Nucleus accumbens (tissue), 56 donors: ENCODE measurements at places on chromosomes 6 and 20.

GRCh38 chr20:52760791-52761190 is 211.4 kb upstream of the TSHZ2 start:
- DNase-seq, result no peak

DNA sequence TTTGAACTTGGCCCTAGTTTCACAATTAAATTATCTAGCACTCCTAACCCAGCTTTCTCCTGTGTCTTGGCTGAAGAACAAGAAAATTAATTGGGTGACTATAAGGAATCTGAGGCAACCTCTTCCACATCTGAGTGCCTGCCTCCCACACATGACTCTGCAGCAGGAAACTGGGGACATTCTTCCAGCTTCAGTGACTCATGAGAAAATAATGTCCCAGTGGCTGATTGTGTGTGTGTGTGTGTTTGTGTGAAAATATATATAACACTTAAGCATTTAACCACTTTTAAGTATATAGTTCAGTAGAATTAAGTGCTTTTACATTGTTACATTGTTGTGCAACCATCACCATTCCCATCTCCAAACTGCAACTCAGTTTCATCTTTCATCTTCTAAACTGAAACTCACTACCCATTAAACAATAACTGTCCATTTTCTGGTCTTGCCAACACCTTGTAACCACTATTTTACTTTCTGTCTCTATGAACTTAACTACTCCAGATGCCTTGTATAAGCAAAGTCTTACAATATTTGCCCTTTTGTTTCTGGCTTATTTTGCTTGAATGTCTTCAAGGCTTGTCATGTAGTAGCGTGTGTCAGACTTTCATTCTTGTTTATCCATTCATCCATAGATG is 8.7 kb downstream of the TRIM38 start:
- DNase-seq, result no peak

DNA sequence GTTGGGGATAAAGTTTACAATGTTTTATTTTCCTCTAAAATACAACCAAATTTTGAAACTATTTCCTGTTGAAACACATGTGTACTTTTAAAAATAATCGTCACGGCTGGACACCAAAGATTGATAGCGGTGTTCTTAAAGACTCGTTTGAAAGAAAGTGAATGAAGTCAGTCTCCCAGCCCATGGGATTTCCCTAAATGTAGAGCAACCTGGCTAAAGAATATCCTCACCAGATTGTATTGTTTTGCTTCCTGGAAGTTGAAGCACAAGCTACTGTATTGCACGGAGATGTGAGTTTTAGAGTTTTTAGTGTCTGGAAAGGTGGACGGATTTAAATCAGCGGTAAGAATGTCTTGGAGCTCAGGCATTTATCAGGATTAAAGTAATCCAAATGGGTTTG is 189.5 kb downstream of the THBS2 start:
- DNase-seq, result no peak

DNA sequence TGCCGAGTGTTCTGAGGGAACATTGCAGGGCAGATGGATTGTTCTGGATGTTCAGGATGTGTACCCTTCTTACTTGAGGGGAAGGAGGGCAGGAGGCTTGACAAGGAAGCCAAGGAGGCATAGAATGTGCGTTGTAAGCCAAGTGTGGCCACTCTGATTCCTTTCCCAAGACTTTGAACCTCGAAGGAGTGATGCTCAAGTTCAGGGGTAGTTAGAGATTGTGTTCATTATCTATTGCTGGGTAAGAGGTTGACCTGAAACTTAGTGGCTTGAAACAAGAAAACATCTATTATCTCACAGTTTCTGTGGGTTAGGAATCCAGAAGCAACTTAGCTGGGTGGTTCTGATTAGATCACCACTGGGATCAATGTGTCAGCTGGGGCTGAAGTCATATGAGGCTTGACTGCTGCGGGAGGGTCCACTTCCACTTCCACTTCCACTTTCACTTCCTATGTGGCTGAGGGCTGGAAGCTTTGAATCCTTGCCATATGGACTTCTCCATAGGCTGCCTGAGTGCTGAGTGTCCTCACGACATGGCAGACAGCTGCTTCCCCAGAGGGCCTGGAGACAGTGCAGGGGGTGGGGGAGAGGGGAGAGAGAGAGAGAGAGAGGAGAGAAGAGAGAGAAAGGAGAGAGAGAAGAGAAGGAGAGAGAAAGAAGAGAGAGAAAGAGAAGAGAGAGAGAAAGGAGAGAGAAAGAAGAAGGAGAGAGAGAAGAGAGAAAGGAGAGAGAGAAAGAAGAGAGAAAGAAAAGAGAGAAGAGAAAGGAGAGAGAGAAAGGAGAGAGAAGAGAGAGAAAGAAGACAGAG is 6.9 kb upstream of the CD40 start:
- no peak for DNase-seq

GRCh38 chr20:48238326-48238725 is 453.0 kb upstream of the SULF2 start:
- DNase-seq, result no peak

DNA sequence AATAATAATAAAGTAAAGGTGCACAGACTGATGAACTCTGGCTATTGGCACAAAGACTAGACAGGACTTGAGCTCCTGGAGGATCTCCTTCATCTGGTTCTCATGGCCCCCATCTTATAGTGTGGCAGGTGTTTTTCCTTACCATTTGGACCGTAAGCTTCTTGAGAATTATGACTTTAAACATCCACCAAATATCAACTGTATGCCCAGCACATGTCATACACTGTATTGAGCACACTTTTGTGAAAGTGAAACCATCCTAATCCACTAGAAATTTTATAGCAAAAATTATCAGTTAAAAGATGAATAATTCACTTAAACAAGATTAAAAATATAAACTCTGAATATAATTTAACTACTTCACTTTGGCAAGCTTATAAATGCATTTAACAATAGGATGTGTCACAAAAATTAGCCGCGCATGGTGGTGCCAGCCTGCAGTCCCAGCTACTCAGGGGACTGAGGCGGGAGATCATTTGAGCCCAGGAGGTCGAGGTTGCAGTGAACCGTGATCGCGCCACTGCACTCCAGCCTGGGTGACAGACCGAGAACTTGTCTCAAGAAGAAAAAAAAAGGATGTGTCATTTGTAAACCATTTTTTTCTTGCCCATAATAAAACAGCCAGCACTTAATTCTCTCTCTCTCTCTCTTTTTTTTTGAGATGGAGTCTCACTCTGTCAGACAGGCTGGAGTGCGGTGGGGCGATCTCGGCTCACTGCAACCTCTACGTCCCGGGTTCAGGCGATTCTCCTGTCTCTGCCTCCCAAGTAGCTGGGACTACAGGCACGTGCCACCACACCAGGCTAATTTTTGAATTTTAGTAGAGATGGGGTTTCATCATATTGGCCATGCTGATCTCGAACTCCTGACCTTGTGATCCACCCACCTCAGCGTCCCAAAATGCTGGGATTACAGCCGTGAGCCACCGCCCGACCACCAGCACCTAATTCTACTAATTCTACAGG is 9.1 kb downstream of the HIVEP2 start:
- no peak for DNase-seq

- no peak for DNase-seq
Measured at GRCh38 chr20:58808271-58809046, 42.2 kb downstream of the GNAS-AS1 start.

- peak; percentile 20 for DNase-seq
Measured at GRCh38 chr6:19231878-19232561, 605.1 kb upstream of the ID4 start.

GRCh38 chr20:36493801-36494114 is 47.6 kb upstream of the MYL9 start:
- no peak for DNase-seq

DNA sequence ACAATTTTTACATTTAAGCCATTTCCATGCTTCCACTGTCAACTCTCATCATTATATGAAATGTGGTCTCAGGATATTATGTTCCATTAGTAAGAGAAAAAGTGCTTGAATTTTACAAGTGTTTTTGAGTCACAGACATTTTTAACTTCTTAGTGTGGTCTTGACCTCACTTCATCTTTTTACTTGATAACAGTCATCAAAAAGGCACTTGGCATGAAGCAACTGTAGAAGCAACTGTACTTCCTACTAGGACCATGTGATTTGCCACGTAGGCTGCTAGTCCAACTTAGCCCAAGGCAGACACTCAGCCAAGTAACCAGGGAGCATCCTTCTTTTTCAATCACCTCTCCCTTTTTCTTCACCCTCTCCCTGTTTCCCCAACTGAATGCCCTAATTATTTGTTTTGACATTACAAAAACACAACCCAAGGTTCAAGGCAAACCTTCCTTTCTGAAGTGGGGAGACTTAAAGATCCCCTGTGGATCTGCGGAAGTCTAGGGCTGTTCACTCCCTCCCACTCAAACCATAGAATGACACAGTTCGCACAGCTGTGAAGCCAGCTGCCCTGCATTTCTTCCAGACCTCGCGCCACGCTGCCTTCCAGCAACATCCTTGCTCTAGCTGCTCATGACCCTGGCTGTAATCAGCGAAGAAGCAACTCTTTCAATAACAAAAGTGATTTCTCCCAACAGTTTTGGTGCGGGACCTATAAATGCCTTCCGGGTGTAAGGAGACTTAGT is 45.0 kb downstream of the PHACTR1 start:
- DNase-seq, result no peak

- DNase-seq, result no peak
Measured at GRCh38 chr6:158168040-158168289, at the start of gene SERAC1. TSS of gene SERAC1 (minus strand) at chr6:158168262. CDS start at chr6:158158363, 9,899 bp downstream.

- DNase-seq, result no peak
Measured at GRCh38 chr6:16854986-16855385, 93.7 kb upstream of the ATXN1 start.

DNA sequence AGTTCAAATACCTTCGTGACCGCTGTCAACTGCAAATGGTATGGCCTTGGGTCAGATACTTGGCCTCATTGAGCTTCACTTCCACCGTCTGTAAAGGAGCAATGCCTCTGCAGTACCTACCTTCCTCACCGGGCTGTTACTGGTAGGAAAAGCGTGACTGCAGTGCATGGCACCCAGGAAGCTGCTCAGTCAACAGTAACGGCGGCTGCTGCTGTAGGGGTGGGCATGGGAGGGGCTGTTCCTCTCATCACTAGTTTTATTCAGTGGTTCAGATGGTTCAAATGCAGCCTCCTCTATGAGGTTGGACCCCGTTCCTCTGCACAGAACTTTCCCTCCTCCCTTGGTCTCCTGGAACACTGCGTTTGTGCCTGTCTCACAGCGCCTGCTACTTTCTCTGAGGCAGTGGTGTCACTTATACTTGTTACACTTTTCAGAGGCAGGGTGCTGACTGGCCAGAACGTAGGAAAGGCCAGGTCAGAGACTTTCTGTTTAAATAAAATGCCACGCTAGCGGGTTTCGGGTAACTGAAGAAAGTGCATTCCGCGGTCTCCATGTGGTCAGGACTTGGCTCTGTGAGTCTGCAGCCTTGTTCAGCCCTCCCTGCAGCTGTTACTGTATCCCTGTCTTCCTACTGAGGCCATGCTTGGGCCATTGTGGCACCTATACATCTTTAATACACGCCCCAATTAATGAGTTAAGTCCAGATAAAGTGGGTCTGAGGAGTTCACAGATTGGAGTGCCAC is 279.6 kb downstream of the NRN1 start:
- no peak for DNase-seq

DNA sequence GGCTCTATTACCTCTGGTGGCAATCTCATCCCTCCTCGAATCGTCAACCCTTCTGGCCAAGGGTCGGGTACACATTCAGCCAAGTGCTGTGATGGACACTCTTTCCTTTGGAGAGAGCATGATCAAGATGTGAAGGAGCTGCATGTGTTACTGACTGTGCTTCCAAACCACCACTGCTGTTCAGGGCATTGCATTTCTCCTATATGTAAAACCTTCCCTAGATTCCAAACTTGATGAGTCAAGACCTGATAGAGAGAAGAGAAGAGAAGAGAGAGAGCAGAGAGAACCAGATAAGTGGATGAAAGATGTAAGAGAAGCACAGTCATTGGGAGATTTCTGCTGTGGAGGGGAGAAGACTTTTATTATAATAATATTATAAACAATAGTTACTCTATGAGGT is 162.2 kb downstream of the KCNQ5 start:
- DNase-seq, result no peak

DNA sequence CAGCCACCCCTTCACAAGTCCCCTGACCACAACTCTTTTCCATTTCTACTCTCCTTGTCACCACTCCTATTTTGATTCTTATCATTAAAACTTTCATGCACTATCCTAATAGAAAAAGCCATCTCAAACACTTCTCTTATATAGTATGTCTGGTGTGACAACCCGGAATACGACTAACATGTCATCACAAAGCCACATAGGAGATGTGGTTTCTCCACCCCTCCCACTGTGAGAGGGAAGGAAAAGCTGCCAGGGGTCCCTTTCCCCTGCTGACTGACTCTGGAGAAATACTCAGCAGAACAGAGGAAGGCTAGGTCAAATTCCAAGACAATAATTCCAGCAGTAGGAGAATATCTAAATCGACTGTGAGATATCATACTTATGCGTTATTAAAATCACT is 193.0 kb upstream of the KCNK16 start:
- no peak for DNase-seq

- DNase-seq, result no peak
Measured at GRCh38 chr6:125169058-125169457, 15.5 kb downstream of the TPD52L1 start.

DNA sequence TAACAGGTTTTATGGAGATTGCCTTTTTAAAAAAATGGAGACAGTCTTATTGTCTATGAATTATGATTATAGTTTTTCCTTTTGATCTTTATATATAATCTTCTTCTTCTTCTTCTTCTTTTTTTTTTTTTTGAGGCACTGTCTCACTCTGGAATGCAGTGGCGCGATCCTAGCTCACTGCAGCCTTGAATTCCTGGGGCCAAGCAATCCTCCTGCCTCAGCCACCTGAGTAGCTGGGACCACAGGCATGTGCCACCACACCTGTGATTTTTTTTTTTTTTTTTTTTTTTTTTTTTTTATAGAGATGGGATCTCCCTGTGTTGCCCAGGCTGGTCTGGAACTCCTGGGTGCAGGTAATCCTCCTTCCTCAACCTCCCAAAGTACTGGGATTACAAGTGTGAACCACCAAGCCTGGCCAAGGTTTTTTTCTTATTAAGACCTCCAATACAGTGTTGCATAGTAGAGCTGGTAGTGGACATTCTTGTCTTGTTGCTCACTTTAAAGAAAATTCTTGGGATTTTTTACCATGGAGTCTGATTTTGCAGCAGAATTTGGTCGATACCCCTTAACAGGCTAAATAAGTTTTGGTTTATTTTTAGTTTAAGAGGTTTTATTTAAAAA is 46.5 kb downstream of the STK4 start:
- DNase-seq, result no peak

DNA sequence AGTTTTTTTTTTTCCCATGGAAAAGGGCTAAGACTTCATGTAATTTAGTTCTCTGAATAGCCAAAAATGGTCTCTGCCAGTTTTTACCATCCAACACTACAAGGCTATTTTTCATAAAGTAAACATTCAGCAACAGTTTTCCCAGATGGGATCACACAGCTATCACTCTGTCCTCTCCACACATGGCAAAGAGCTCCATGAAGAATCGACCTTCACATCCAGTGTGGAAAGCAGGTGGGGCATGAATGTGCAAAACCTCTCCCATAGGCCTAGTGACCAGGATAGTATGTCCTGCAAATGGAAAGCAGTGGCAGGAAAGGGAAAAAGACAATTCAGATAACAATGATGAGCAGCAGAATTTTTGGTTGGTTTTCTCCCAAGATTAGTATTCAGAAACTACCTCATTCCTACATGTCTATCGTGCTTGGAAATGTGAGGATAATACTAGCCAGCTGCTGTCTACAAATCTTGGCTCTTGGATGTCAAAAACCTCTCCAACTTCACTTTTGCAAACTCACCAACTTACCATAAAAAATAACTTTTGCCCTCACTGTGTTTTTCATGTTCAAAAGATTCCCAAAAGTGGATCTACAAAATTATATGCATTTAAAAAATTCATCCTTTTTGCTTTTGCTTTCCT is 159.7 kb upstream of the MCHR2 start:
- DNase-seq, result no peak

GRCh38 chr20:49859807-49860206 is 47.2 kb downstream of the SLC9A8 start:
- DNase-seq, result no peak

- no peak for DNase-seq
Measured at GRCh38 chr6:75800133-75800532, 51.1 kb downstream of the MYO6 start.
